ENCODE measurements at places on chromosomes 6 and 20.

DNA sequence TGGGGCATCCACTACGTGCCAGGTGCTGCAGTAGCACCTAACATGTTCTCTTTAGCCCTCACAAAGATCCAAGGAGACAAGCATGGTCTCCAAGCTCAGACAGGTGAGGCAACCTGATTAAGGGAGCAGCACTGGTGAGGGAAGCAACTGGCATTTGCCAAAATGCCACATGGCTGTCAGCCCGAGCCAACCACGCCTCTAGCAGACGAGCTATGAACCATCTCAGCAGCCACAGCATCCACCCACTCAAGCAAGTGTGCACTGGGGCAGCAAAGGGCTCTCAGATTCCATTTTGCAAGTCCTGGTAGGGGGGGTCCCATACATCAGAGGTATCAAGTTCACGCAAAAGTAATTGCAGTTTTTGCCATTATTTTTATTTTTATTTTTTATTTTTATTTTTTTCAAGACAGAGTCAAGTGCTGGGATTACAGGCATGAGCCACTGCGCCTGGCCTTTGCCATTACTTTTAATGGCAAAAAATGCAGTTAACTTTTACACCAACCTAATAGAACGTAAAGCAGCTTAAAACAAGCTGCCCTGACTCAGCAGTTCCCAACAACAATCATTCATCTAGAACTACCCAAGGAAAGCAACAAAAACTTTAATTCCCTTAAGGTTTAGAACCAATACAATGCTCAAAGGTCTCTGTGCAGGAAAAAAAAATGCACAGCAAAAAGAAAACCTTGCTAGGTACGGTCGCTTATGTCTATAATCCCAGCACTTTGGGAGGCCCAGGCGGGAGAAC, 36.3 kb upstream of the SPDEF start:
- DNase-seq: no peak

GRCh38 chr6:123527406-123527805, 109.3 kb downstream of the TRDN start:
- no peak for DNase-seq

GRCh38 chr6:3749977-3750316, 1.6 kb downstream of the PXDC1 start:
- DNase-seq: no peak

GRCh38 chr6:143555071-143555492, 43.6 kb upstream of the FUCA2 start:
- no peak for DNase-seq

- DNase-seq: no peak
Observed at GRCh38 chr6:12064538-12065071, 52.5 kb downstream of the HIVEP1 start.

DNA sequence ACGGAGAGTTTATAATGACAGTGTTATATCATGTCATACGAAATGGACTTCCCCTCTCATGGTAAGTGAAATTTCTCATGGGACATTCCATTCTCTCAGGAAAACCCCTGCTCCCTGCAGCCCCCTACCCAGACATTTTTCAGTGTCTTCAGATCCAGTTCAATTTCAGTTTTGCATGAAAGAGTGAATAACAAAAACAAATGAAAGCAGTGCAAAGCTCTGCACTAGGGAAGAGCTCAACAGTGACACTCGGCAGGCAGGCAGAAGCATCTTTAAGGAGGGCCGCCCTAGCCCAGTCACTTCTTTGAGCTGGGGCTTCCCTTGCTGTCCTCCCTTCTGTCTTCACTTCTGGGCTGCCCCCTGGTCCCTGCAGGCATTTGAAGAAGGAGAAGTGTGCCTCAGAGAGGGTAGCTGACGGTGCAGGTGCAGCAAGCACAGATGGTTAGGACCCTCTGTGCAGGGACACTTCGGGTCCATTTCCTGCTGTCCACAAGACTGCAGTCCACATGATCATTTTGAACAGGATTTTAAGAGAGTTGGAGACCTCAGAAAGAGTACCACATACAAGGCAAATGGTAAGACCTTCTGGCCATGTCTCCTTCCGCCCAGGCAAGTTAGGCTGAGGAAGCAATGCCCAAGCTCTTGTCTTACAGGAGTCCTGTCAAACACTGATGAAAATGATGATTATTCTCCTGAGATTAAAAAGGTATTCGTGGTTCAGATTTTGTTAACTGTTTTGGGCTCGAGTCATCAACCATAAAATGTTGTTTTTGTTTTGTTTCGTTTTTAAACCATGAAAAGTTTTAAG, 5.4 kb upstream of the DUSP22 start:
- DNase-seq: no peak

- no peak for DNase-seq
Observed at GRCh38 chr6:159045801-159046200, 1.0 kb upstream of the TAGAP start.

GRCh38 chr20:34511891-34512265, 4.3 kb upstream of the DYNLRB1 start:
- no peak for DNase-seq

GRCh38 chr6:21494505-21494904, 99.0 kb upstream of the SOX4 start:
- no peak for DNase-seq
